ENCODE measurements at places on chromosomes 13 and 19.

- no peak for DNase-seq
Observed at GRCh38 chr13:38405216-38405615, 55.6 kb downstream of the UFM1 start.

DNA sequence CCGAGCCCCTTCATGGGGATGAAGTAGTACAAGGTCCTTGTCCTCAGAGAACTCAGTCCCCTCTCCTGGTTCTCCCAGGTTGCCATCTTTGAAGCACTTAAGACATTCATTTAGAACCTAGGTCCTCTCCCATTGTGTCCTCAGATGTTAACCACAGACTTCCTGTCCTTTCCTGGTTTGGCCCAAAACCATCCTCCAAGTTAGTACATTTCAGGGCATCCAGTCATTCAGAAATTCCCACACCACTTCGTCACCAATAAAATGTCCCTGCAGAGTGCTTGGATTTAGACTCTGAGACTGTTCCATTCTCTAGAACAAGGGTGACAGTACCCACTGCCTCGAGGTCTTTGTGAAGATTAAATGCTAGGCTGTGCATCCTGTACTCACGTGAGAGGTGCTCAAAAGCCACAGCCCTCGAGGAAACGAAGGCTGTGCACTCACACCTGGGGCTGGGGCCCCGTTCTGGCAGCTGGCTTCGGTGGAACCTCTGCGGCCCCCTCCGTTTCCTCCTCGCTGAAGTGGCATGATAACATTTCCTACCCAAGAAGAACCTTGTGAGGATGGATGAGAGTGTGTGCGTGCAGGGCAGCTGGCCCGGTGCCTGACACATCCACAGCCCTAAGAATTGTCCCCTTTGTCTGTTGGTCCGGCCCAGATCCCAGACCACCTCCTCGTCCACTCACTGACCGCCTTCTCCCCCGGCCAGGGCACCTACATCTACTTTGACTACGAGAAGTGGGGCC is 4.7 kb downstream of the LENG1 start:
- DNase-seq, result no peak

- DNase-seq, result no peak
Observed at GRCh38 chr19:16946951-16947940, 58.4 kb downstream of the F2RL3 start.

- DNase-seq, result no peak
Observed at GRCh38 chr13:71217827-71218226, 649.2 kb downstream of the DACH1 start.

DNA sequence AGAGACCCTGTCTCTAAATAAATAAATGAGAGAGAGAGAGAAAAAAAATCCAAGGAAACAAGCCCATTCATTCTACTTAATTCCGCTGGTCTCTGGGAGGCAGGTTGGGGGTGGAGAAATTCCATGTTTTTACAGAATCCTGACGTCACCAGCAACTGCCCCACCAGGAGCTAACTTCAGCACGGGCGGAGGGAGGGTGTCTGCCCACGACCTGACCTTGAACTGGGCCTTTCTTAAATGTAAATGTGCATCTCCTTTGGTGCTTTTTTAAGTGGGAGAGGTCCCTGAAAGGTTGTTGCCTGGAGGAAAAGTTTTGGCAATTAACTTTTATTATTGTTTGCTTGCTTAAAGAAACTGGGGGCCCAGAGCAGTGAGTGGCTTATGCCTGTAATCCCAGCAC is 15.5 kb downstream of the KLF2 start:
- DNase-seq, result no peak

DNA sequence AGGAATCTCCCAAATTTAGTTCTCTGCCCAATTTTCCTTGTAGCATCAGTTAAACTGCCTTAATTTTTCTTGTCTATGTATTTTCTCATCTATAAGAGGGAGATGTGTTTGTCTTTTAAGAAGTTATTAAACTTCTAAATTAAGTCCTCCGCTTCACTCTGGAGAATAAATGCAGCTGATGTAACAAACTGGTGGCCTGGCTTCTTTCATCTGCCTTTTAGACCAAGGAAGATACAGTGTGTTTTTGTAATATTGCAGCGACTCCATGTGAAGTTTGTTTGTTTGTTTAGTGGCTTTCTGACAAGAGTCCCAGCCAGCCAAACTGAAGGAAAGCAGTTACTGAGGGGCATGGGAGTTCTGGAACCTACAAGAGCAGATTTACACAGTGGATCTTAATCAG is 56.4 kb downstream of the KLF12 start:
- no peak for DNase-seq

- DNase-seq, result no peak
Observed at GRCh38 chr19:35204799-35205732, 23.5 kb downstream of the FAM187B start.

GRCh38 chr13:74117207-74117705 is 16.9 kb downstream of the KLF12 start:
- no peak for DNase-seq

DNA sequence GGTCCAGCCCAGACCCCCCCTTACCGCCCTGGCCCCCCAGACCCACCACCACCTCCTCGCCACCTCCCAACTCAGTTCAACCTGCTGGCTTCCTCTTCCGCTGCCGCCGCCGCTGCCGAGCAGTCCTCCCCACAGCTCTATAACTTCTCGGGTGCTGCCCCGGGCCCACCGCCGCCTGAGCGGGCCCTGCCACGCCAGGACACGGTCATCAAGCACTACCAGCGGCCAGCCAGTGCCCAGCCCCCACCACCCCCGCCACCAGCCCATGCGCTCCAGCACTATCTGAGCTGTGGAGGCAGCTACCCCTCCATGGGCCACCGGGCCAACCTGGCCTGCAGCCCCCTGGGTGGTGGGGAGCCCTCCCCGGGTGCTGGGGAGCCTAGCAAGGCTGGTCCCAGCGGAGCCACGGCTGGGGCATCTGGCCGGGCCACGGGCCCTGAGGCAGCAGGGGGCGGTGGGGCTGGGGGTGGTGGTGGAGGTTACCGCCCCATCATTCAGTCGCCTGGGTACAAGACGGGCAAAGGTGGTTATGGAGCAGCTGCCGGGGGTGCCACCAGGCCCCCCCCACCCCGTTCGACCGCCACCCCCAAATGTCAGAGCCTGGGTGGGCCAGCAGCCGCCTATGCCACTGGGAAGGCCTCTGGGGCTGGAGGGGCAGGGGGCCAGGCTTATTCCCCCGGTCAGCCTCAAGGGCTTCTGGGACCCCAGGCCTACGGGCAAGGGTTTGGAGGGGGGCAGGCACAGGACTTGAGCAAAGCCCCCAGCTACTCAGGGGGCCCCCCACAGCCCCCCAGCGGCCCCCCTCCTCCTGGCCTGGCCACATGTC is 4.2 kb downstream of the PRR12 start:
- DNase-seq, result no peak

GRCh38 chr13:30338331-30338851 is 31.0 kb upstream of the KATNAL1 start:
- no peak for DNase-seq

GRCh38 chr19:44893332-44894051 is 2.4 kb downstream of the TOMM40 start:
- DNase-seq, result no peak

DNA sequence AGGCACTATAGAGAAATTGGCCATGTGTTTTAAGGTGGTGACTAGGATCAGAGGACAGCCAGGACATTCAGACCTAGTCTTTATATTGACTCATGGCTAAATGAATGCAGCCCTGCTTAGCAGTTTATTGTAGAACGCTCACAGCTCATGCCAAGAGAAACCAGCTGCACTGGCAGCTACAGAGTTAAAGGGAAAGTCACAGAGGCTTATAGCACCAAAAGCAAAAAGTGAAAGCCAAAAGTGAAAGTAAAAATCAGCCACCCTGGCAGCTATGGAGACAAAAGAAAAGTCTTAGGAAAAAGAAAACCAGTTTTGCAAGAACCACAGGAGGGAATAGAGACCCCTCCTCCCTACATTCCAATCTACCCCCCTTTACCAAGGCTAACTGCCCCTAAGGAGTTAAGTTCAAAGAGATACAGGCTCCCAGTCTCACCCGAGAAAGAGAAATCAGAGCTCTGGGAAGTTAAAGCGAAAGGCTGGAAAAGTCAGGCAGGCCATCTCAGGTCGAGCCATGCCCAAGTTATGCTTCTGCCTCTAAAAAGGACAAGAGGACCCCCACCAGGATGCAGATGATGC is 99.0 kb downstream of the ZNF429 start:
- no peak for DNase-seq

- DNase-seq, result no peak
Observed at GRCh38 chr19:12723641-12724426, at the start of gene TNPO2. TNPO2 (minus strand) TSS chr19:12723932; CDS start chr19:12720977, 2,955 bp downstream.

DNA sequence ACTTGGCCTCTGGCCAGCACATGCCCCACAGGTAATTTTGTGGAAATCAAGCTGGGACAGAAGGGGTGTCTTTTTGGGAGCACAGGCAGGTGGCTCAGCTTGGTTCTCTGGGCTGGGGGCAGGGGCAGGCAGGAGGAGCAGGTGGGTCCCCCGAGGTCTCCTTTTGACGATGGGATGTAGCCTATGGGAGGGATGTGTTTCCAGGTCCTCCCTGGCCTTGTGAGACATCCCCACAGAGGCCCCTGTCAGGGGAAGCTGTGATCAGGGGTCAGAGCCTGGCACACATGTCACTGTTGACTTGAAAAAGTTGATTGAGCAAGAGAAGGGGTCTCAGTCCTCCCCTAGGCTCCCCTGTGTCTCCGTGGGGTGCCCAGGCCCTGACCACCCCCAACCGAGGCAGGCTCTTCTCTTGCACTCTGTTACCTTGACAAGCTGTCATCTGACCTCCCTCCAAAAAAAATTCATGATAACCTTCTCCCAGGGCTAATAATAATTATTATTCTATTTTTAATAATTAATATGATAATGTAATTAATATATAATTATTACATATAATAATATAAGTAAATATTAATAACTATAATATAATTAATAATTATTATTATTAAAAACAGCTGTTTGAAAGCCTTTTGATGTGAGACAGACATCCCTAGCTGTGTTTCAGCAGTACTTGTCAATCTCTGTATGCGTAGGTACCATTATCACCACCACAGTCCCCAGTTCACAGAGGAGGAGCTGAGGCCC is 116.2 kb downstream of the ZDHHC20 start:
- DNase-seq, result no peak

- no peak for DNase-seq
Observed at GRCh38 chr13:35835989-35836388, 295.2 kb downstream of the DCLK1 start.

GRCh38 chr19:1017115-1017905 is 3.6 kb downstream of the TMEM259 start:
- DNase-seq, result no peak

DNA sequence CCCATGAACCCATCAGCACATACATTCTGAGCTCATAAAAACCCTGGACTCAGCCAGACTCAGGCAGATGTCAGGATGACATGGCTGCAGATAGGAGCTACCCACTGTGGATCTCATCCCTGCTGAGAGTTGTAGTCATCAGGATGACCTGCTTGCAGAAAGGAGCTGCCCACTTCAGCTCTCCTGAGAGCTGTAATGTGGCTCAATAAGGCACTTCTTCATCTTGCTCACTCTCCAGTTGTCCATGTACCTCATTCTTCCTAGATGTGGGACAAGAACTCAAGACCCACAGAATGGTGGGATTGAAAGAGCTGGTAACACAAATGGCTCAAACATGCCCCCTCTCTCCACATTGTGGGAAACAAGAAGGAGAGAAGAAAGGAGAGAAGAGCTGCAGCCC is 58.2 kb downstream of the SLITRK1 start:
- DNase-seq, result no peak

DNA sequence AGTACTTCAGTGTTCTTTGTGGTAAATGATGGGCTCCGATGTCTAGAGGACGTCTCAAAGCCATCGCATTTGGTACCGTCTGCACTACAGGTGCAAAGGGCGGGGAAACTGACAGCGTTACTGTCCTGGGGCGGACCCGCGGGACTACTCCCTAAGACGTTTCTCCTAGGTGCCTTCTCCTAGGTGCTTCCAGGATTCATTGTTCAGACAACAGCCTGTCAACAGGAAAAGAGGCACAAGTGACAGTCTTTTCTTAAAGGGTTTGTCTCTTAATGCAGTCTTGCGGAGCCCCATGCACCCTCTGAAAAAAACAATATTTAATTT is 1.4 kb downstream of the SERTM1 start:
- DNase-seq, result no peak

- DNase-seq, result no peak
Observed at GRCh38 chr13:42211704-42212464, 60.1 kb upstream of the AKAP11 start.

GRCh38 chr19:3509566-3509989 is 3.5 kb downstream of the FZR1 start:
- DNase-seq, result no peak

DNA sequence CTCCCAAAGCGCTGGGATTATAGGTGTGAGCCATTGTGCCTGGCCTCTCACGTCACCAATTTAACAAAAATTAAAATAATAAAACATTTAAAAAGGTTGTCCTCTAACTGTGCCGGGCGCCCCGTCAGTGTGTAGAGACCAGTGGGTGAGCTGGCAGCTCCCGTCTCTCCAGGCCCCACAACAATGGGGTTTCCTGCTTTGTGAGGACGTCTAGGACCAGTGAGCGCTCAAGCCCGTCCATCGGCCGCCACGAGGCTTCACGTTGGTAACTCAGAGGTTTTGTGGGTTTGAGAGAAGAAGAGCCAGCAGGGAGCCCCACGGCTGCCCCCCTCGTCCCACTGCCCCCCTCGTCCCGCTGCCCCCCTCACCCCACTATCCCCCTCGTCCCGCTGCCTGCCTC is 4.7 kb downstream of the LSM7 start:
- DNase-seq, result no peak

GRCh38 chr13:64755961-64756360 is 2474.2 kb downstream of the PCDH9 start:
- no peak for DNase-seq

GRCh38 chr19:18636969-18637629 is at the start of gene KLHL26:
KLHL26 (plus strand) TSS chr19:18637028; CDS start chr19:18637055, 27 bp downstream.
- DNase-seq, result no peak

DNA sequence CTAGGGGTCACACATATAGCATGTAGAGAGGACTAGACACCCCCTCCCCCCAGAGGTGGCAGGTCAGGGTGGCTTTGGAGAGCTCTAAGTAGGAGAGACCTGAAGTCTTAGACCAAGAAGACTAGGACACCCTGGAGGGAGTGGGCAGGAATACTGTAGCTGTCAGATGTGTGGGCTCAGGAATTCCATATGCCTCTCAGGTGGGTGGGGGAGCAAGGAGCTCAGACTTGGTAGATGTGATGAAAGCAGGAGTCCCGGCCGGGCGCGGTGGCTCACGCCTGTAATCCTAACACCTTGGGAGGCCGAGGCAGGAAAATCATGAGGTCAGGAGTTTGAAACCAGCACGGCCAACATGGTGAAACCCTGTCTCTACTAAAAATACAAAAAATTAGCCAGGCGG is 1.6 kb downstream of the CRB3 start:
- DNase-seq, result no peak

DNA sequence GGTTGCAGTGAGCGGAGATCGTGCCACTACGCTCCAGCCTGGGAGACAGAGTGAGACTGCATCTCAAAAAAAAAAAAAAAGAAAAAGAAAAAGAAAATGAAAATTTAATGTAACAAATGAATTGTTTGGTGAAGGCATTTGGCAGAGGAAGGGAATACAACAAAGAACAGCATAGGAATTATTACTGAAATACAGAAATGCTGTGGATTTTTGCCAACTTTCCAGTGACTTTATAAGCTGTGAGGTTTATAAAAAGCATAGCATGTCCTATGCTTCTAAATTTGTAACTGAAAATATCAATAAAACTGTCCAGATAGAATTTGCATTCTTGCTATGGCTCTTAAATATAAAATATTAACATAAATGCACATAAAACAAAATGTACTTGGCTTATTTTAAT is 112.9 kb upstream of the IRS2 start:
- no peak for DNase-seq

- DNase-seq, result no peak
Observed at GRCh38 chr13:57424379-57424778, 207.2 kb upstream of the PCDH17 start.

- no peak for DNase-seq
Observed at GRCh38 chr19:8302357-8302691, 5.8 kb downstream of the CD320 start.

All from AG09319 (cell line).